ENCODE measurements at places on chromosomes 2 and 18.
A peak's percentile ranks its signal among the peaks of the same experiment; 100 is the strongest.

DNA sequence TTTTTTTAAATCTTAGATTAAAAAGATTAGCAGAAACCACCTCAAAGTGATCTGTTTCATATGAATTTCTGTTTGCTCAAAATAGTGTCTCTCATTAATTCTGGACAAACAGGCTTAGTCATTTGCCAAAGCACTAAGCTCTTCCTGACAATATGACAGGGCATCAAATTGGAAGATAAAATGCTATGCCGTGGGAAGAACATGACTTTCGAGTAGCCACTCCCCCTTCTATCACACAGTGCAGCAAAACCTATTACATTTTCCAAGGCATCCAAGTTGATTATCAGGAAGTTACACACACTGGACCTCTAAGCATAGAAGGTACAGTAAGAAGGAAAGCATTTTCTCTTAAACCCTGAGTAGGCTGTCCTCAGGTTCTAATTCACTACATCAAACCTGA lies 89.5 kb downstream of the STK39 start:
- DNase-seq = no peak

GRCh38 chr18:29652797-29653196 lies 1389.7 kb downstream of the DSC3 start:
- DNase-seq = no peak

DNA sequence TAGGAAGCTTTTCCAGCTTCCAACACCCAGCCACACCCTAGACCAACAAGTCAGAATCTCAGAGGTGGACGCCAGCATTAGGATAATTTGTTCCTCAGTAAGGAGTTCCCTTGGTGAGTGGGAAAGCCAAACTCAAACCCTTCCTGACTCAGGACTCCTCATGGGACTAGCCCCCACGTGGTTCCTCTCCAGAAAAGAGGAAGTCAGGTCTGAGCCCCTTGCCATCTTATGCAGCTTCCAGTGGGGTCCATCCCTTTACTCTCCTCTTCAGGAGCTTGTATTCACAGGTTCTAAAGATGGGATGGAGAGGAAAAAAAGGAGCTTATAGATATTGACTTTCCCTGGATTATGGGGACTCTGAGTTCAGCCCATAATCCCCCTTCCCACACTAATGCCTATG lies 14.8 kb upstream of the NOTO start:
- no peak for DNase-seq

GRCh38 chr2:181785691-181786344 lies 105.5 kb upstream of the NEUROD1 start:
- DNase-seq = no peak

- no peak for DNase-seq
Observed at GRCh38 chr18:36582988-36583745, 245.6 kb downstream of the TPGS2 start.

- no peak for DNase-seq
Observed at GRCh38 chr18:78704971-78705461, 274.6 kb upstream of the SALL3 start.

DNA sequence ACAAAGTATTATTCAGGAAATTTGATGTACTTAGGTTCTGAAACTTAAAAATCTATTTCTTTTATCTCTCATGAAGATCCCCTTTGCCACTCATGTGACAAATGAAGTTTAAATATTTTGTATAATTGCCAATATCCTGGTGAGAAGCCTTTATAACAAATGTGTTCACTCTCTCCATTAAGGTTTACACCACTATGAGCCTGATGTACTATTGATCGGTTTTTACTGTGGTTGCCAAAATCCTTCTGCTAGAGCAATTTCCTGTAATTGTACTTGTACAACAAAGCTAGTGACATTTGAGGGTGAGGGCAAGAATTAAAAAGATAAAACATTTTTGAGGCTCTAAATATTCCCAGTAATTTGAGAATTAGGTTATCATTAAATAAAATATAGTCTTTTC lies 222.3 kb upstream of the CDH19 start:
- no peak for DNase-seq

- DNase-seq = no peak
Observed at GRCh38 chr2:190444976-190445375, 36.8 kb downstream of the MFSD6 start.

DNA sequence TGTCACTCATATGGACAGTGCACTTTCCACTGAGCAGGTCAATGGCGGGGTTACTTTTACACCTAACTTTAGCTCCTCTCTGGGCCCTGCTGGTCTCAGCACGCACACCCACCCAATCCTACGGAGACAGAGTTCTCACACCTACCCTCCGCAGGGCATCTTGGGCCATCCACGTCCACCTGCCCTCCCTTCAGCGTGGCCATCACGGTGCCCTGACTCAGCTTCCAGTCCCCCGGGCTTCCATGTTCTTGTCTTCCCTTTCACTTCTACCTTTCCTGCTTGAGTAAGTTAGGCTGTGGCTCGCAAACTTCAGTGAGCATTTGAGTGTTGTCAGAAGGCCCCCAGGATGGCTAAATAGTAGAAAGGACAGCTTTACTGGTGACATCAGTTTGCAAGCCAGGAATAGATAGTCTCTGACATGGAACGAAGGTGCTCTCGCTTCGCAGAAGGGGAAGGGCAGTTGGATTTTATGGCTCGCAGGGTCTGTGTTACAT lies 232.4 kb downstream of the SEPTIN10 start:
- DNase-seq = no peak

DNA sequence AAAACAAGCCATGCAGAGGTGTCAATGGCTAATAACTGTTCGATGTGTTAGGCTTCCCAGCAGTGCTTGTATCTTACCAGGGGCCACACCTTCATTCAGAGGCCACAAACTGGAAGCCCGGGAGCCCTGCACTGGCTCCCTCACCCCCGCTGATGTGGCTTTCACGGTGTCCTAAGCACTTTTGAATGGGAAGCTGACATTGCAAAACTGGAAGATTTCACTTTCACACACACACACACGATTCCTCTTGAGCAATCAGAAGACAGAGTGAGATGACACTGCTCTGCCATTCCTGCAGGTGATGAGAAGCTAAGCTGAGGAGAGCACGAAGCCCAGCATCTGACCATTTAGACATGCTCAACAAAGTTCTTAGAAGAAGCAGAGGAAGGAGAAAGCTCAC lies 8.6 kb upstream of the ZNF407 start:
- DNase-seq = no peak

DNA sequence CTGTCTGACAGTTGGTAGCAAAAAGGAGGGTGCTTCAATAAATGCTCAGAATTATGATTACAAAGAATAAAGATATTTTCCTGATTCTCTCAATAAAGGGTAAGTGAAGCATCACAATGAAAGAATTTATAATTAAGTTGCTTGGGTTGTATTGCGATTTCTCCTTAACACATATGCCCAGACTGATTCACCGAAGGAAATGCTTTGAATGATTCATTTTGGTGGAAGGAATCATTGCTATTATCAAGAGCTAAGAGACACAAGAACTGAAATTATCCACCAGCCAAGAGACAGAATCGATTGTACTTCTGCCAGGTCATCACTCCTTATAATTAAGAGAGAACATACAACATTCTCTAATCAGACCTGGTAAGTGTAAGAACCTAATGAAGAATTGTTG lies 301.4 kb downstream of the NR4A2 start:
- DNase-seq = no peak

DNA sequence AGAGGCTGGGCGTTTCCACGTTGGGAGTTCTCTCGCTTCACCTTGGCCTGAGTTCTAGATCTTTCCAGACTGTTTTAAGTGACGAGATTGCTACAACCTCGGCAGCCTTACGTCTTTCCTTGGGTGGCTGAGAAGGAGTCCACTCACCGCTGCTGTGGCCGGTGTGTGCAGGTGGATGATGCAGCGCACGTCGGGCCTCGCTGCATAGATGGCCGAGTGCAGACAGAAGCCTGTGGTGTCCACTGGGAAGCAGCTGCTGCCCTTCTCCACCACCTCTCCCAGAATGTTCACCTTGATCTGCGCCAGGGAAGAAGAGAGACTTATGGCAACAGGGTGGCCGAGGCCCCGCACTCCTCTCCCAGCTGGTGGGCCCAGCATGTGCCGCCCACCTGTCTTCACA lies 75.7 kb downstream of the ADD2 start:
- no peak for DNase-seq

GRCh38 chr2:80335411-80335810 lies 30.9 kb upstream of the LRRTM1 start:
- no peak for DNase-seq

DNA sequence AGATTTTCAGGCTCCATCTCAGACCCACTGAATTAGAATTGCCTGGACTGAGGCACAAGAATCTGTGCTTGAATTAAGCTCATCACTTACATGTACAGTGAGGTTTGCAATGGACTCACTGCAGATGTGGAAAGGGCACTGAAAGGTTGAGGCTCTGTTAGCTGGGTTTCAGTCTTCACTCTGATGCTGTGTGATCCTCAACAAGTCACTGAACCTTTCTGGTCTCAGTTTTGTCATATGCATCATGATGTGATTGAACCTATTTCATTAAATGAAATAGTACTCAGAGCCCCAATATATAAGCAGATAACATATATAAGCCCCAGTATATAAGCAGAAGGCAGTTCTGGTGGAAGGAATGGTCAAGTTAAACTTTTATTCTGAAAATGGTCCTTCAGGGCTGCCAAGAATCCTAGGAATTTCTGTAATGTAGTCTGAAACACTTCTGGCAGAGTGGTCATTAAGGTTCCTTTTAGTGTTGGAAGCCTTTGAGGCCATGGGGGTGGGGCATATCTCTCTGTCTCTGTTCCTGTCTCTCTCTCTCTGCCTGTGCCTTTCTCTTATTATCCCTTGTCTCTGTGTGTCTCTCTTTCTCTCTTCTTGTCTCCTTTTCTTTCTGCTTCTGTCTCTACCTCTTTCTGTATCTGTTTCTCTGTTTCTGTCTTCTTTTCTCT lies 110.4 kb downstream of the ADCYAP1 start:
- DNase-seq = no peak

GRCh38 chr2:203631068-203631757 lies 75.2 kb upstream of the CD28 start:
- DNase-seq = no peak

- no peak for DNase-seq
Observed at GRCh38 chr2:239804161-239805042, 220.7 kb downstream of the NDUFA10 start.

DNA sequence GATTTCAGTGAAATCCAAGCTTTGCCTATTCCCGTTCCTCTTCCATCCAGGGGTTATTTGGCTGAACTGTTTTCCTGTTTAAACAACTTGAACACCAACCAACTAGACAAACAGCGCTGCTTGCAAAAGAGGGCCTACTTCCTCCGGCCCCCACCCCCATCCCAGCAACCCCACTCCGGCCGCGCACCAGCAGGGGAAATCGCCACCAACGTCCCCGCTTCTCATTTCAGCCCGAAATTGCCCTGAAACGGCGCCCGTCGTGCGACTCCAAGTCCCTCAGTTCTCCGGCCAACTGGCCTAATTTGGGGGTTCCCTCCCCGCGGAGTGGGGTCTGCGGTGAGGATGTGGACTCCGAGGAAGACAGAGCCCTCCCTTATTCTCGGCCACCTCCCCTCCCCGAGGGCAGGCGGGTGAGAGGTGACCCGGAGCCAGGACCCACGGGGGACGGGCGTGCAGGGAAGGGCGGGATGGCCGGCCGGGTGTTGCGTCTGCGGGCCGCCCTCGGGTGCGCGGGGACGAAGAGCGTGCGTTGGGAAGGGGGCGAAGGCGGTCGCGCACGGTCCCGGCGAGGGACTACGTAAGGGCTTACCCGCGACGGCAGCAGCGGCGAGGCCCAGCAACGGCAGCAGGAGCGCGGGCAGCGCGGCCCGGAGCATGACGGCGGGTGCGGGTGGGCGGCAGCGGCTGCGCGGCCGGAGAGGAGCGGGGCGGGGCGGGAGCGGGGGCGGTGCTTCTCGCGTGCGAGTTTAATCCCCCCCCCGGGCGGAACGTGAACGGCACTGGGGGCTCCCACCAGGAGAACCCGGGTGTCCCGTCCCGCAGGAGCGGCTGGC lies at the start of gene CD302:
CD302 (minus strand) TSS at position 666 of the 833 bp plus-strand sequence; CDS start at position 656, 10 bp downstream.
- peak; percentile 23 for DNase-seq

DNA sequence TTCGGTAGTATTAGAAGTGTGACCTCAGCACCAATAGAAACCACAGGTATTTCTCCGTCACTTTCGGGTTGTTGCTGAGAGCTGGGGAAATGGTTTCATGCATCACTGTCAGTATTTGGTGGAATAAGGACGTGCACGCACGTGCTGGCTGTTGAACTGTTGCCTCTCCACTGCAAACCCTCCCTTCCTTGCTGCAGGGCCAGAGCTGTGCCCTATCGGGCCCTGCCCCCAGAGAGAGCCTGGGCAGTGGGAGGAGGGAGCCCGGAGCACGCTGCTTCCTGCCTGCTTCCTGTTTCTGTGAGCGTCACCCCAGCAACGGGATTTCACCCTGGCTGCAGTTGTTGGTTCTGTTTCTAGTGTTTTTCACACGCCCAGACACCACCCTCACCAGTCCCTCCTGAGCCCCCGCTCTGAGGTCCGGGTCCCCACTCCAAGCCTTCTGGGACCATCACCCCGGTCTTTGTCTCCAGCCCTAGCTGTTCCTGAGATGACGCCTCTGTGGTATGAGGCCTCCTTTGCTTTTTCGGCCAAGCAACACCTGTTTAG lies 47.4 kb downstream of the LRRFIP1 start:
- peak; percentile 68 for DNase-seq

DNA sequence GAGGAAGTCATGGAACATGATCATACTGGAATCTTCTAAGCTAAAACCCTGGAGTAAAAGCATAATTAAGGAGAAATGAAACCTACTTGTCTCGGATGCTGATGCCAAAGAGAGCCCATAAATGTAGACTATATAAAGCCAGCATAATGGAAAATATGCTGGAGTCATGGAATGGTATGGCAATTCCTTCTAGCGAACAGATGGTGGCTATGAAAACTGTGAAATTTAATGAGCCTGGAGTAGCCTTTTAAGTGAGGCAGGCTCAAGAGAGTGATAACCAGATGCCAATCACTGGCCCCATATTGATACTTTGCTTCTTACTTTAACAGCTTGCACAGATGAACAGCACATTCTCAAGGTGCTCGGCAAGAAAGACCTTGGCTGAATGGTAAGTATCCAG lies 206.3 kb downstream of the PID1 start:
- DNase-seq = no peak

DNA sequence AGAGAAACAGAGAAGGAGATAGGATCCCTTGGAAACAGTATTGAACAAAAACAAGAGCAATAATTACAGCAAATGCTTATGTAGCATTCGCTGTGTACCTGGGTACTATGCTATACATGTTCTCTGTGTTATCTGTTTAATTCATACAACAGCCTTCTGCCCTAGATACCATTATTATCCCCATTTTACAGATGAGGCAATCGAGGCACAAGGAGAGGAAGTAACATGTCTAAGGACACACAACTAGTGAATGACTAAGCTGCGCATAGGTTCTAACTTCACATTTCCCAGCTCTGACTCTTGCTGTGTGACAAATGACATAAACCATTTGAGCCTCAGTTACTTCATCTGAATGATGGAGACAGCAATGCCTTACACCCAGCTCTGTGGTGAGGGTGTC lies 70.5 kb downstream of the VSNL1 start:
- DNase-seq = no peak

GRCh38 chr2:233120459-233120858 lies 60.3 kb downstream of the INPP5D start:
- DNase-seq = no peak

GRCh38 chr2:38147333-38148121 lies 71.6 kb upstream of the CYP1B1 start:
- DNase-seq = no peak

Data from activated CD8-positive, alpha-beta memory T cell treated with anti-CD3 and anti-CD28 coated beads for 1 hour (primary cell).